ENCODE measurements at places on chromosomes 1 and 21. TPM values are rescaled to one million over a fixed set of nuclear protein-coding genes. Genes with fewer than 3 reads are reported as not detected.

DNA sequence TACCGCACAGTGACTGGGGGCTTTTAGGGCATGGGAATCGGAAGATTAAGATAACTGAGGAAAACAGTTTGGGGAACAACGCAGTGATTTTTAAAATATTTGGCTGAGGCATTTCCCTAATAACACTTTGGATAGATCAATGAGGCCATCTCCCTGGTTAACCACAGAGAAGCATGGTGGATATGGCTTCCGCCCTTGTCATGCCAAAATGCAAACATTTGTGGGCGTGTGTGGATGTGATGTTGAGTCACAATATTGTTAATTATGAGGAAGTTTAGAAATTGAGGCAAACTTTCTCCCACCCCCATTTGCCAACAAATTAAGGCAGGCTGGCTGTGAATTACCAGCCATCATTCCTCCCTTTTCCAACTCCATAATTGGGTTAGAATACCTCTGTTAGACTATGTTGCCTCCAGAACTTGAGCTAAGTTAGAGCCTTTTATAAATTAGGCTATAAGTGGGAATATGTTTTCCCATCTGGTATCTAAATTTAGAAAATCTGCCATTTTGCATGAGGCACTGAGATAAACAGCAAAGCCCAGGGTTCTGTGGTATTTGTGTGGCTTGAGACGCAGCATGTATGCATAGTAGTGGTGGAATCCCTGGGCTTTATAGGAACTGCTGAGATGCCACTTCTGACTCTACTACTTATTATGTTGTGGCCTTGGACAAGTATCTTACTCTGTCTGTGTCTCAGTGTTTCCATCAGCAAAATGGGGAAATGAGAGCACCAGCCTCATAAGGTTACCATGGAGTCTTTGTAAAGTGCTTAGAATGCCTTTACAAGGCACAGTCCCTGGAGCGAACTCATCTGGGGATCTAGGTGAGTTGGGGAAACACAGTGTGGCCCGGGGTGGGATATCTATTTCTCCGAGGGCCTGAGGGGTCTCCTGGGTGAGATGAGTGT, 154.6 kb downstream of the C1orf94 start:
- no peak for DNase-seq

GRCh38 chr1:204155881-204156280, 4.0 kb upstream of the ETNK2 start:
- DNase-seq, result no peak

GRCh38 chr1:151526735-151527525, 13.2 kb upstream of the TUFT1 start:
- DNase-seq, result no peak

ITGB2 gene
- 11.8 TPM for polyA plus RNA-seq

Measured in left kidney (tissue), 8 donors.